ENCODE measurements at places on chromosomes 12 and 14.

GRCh38 chr12:53941750-53942149 is 3.1 kb downstream of the HOXC13 start:
- DNase-seq: no peak

DNA sequence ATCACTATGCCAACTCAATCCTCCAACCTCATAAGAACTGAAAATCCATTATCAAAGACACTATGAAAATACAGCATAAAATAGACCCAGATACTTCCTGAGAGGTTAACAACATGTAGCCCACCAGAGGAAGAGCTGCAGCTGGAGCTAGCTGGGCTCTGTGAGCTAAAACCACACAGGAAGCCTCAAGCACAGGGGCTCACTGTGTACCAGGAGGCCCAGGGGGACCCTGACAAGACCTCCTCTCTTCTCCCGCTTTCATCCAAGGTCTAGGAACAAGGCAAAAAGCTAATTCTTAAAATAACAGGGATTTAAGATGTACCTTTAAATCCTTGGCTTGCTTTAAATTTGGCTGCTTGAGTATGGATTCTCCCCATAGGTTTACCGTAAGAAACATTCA is 53.6 kb downstream of the EIF2S3B start:
- no peak for DNase-seq

DNA sequence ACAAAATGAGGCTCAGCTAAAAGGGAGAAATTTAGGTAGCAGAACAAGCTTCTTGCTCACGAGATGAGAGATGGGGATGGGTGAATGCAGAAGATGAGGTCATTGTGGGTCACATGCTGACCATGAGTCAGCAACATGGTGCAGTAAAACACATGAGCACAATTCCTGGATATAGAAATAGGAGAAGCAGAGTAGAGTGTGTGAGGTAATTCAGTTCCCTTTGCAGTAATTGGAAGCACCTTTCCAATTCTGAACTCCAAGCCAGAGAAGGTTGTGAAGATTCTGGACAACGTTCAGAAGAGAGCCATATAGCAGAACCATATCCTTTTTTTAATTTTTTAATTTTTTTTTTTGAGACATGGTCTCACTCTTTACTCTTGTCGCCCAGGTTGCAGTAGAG is 62.0 kb upstream of the LMNTD1 start:
- DNase-seq: no peak

DNA sequence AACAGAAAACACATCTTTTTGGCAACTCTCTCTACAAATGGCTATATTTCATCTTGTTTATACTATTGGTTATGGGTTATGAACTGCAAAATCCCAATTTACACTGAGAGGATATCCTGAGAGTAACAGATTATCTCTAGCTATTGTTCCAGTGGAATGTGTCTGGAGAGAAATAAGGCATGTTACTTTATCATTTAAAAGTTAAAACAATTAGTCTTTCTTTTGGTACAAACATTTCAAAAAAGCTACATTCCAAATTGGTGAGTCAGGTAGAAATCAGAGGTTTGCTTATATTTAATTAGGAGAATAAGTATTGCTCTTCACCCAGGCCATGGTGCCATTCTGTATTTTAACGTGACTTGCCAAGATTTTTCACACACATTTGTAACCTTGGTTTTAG is 411.6 kb downstream of the CCER1 start:
- DNase-seq: no peak

- DNase-seq: no peak
These were observed 30.8 kb downstream of the CAND1 start for GRCh38 chr12:67299926-67300325.

GRCh38 chr12:52091061-52091460 is 11.6 kb downstream of the SMIM41 start:
- DNase-seq: no peak
